ENCODE measurements at places on chromosomes 12 and 14.

- no peak for DNase-seq
Observed at GRCh38 chr14:69684461-69685217, 73.2 kb downstream of the SUSD6 start.

GRCh38 chr12:43290836-43291235, 261.2 kb downstream of the ADAMTS20 start:
- peak; percentile 52 for DNase-seq

GRCh38 chr14:97401714-97402113, 604.5 kb downstream of the VRK1 start:
- DNase-seq = no peak

GRCh38 chr12:132167611-132168310, 23.5 kb downstream of the NOC4L start:
- no peak for DNase-seq

- no peak for DNase-seq
Observed at GRCh38 chr12:53340398-53340797, 4.2 kb upstream of the SP7 start.

DNA sequence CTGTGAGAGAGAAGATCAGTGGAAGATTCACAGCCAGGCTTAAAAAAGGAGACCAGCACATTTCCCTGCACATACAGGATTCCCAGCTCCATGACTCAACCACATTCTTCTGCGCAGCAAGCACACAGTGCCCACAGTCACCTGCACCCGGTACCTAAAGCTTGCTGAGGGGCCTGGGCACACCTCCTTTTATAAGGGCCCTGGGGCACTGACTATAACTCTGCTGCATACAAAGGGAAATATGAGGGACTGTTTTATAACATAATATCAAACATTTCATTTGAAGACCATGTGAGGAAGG, 322.9 kb downstream of the DAD1 start:
- DNase-seq = peak; percentile 8

GRCh38 chr14:27391331-27391730, 793.5 kb upstream of the NOVA1 start:
- peak; percentile 6 for DNase-seq

DNA sequence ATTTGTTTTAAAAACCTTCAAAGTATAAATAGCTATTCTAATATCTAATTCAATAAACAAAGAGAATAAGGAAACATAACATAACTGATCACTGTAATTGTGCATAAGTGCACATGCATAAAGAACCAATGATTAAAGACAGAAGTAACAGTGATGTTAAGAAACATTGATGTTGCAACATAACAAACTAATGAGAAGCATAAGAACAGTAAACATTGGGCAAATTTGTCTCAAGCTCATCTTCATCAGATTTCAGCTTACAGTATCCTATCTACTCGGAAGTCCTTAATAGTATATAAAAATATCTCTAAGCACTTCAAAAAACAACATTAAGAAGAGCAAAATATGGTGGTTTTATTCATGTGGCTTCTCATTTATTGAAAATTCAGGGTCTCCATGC, 97.6 kb downstream of the GARIN6 start:
- no peak for DNase-seq

DNA sequence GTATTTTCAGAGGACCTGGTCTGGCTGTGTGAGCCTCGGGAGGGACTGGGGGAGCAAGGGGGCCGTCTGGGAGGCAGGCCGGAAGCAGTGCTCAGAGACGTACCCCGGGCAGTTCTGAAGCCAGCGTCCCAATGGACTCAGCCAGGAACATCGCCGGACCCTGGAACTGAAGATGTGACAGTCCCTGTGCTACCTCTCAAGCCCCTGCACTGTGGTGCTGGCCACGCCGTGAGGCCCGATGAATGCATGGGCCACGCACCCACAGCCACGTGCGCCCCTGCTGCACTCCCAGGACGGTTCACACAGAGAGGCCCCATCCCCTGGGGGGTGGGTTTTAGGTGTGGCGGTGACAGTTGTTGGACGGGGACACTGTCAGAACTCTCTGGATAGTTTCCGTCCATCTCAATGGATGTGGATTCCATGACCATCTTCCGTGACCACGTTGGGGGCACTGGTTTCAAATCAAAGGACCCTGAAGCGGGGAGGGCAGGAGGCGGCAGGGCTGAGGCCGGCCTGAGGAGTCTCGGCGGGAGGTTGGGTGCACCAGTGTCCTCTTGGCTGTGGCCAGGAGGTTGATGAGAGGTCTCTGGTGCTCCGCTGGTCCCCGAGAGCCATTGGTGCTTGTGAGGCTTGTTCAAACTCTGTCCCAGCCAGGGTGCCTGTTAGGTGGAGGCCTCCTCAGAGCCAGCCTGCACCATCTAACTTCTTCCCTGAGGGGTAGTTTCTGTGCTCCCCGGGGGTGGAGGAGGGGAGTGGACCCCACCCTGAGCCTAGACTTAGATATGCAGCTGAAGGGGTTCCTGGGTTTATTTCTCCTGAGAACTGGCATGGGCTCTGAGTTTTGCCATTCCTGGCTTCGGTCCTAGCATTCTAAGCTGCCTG, 36.3 kb upstream of the TSPAN9 start:
- DNase-seq = no peak

DNA sequence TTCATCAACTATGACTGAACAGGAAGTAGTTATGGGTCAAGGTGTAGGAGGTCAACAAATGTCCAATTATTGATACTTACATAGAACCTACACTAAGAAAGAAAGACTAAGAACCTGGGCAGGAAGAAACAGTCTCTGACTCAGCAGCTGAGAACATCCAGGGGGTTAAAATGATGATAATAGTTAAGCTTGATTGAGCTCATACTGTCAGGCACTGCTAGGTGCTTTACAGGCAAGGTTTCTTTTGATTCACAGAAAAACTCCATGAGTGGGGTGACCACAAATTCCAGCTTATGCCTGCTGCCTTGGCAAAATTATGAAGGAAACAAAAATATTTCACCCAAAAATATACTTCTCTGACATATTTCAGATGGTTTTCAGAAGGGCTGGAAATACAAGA, 75.0 kb downstream of the ACADS start:
- peak; percentile 32 for DNase-seq

GRCh38 chr12:34124608-34125007, 102.3 kb downstream of the ALG10 start:
- no peak for DNase-seq

DNA sequence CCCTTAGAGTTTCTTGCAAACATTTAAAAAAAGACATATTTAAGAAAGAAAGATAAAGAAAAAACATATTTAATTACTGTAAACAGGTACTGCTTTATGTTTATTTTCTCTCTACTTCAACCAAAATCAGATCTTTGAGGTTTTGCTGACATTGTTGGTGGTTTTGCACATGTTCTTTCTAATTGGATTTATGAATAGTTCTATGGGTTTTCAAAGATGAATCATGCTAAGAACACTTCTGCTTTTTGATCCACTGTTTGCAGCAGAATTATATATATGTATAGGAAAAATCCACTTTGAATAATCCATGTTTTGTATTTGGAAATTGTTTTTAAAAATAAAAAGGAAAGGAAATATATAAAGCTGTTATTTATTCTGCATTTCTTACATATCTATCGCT, 78.4 kb downstream of the FRMD6 start:
- DNase-seq = no peak

- no peak for DNase-seq
Observed at GRCh38 chr14:23228812-23229211, 8.9 kb upstream of the RNF212B start.

GRCh38 chr12:220946-221550, 7.1 kb upstream of the SLC6A12 start:
- no peak for DNase-seq
